Progenitor cell of endocrine pancreas (in vitro differentiated cells): ENCODE measurements at places on chromosomes 16 and 17. TPM values are rescaled to one million over a fixed set of nuclear protein-coding genes. Genes with fewer than 3 reads are reported as not detected.

The TM4SF5 gene
- 0.44 and 0.57 TPM in 2 replicates for total RNA-seq

The KCTD19 gene
- 0.14 and 1.4 TPM in 2 replicates for total RNA-seq

GRCh38 chr16:19680881-19681340, 37.1 kb downstream of the KNOP1 start:
- H3K27ac ChIP-seq: no peak overlapping the region
- H3K27me3 ChIP-seq: no peaks in the 10 kb centered on the region
- no peak overlapping the region for H3K4me3 ChIP-seq
- H3K4me1 ChIP-seq: no peaks in the 10 kb centered on the region

DNA sequence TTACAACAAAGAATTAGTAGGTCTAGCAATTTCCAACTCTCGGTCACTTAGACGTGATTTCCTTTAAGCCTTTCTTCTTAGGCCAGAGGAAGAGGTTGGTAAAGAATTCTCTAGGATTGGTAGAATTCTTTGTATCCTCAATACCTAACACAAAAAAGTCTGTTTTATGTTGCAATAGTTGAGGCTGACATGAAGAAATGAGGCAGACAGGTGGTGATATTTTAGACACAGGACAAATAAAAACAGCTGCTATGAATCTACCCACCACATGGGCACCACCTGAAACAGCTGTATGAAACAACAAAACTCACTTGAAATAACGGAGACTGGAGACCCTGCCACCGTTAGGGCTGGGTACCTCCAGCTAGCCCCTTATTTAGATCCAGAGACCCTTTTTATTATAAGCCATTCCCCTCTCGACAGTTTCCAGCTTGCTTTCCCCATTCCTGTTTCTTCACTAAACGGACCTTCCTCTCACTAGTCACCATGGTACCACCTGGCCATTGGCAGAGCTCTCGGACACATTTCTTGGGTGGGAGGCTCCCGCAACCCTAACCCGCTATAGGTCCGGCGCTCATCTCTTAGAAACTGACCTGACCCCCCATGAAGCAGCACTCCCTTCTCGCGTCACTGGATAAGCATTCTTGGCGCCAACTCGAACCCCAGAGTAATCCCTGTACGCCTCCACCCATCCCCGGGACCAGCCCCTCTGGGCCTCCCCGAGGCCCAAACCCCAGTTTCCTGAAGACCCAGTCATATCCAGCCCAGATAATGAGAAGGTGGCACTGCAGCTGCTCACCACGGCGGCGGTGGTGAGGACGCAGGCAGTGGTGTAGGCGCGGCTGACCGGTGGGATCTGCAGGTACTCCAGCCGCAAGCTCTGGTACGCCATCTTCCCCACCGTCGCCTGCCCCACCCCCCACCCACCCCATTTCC, at the start of gene DERL2:
TSS of gene DERL2 (minus strand) at position 909 of the 936 bp plus-strand sequence. CDS start at position 892, 17 bp downstream.
- peaks cover 27% of the 10 kb centered on the region for H3K4me1 ChIP-seq
- H3K4me3 ChIP-seq: peak within 1 kb of the TSS; percentile 99

DNA sequence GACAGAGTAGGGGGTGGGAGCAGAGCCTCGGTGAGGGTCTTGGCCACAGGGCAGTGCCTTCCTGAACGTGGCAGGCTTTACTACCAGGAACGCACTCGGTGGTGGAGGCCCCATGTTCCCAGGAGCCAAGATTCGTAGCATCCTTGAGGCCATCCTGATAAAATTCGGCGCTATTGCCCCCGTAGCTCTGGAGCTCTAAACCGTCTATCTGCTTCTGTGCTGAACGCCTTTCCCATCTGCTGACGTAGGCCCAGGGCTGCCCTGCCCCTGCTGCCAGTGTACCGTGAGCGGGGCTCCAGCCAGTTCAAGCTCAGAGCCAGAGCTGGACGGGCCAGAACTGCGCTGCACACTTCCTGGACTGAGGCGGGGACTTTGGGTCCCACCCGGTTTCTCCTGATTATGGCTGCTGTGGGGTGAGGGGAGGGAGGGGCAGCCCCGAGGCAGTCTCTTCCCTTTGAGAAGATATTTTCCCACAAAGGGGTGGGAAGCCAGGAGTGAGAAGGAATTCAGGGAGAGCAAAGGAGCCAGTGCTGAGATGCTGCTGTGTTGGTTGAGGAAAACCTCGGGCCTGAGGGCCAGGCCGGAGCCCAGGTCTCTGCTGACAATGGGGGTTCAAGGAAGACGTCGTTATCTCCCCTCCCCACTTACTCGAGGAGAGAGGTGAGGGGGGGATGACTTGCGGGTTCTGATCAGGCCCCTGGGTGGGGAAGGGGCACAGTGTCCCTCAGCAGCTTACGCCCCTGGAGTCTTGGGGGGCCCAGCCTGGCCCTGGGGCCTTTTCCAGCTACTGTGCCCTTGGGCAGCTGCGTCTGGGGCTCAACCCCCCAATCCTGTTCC, 29.4 kb downstream of the OR1D5 start:
- no peak overlapping the region for H3K4me3 ChIP-seq
- no peaks in the 10 kb centered on the region for H3K27me3 ChIP-seq
- peak overlapping the region; percentile 67 for H3K27ac ChIP-seq
- no peak for DNase-seq
- peaks cover 8% of the 10 kb centered on the region for H3K36me3 ChIP-seq
- H3K4me1 ChIP-seq: no peaks in the 10 kb centered on the region

GRCh38 chr16:12758031-12758669, 45.5 kb downstream of the CPPED1 start:
- peaks cover 7% of the 10 kb centered on the region for H3K4me1 ChIP-seq
- no peak overlapping the region for H3K27ac ChIP-seq
- no peaks in the 10 kb centered on the region for H3K36me3 ChIP-seq

- no peaks in the 10 kb centered on the region for H3K4me1 ChIP-seq
- H3K27ac ChIP-seq: no peak overlapping the region
- DNase-seq: no peak
- peaks cover 13% of the 10 kb centered on the region for H3K27me3 ChIP-seq
These were observed 44.0 kb downstream of the MYH3 start for GRCh38 chr17:10612957-10613744.

DNA sequence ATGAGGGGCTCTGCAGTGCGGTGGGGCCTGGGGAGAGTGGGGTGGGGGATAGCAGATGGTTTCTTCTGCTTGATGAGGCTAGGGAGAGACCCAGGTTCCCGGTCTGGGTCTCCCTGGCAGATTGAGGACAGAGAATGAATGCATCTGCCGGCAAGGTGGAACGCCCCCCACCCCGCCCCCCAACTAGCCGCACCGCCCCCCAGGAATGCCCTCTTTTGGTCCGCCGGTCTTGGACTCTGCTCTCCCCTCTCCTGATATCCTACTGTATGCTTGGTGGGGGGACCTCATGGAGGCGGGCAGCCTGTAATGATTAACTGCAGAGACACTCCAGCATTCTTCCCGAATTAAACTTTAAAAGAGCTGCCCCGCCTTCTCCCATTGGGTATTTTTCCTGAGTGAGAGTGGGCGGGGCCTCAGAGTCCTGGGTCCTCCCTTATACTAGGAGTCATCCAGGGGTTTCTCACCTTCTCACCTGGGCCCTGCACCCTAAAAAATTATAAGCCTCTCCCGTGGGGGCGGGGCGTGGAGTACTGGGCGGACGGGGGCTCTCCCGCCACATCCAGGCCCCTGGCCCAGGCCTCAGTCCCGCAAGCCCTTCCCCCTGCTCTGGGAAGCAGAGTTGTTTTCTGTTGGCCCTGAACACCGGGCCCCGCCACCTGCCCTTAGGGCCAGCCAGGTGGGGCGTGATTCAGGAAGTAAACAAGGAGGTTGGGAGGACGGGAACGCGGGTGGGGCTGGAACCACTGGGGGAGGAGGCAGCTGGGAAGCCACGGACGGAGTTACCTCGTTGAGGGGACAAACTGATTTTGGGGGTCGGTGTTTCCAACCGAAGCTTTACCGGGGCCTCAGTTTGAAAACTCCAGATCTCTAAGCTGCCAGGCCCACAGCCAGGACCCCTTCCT, 1.5 kb downstream of the GRB7 start:
- peak overlapping the region; percentile 86 for H3K27ac ChIP-seq
- H3K36me3 ChIP-seq: peaks cover under 1% of the 10 kb centered on the region
- H3K4me1 ChIP-seq: peaks cover 38% of the 10 kb centered on the region

DNA sequence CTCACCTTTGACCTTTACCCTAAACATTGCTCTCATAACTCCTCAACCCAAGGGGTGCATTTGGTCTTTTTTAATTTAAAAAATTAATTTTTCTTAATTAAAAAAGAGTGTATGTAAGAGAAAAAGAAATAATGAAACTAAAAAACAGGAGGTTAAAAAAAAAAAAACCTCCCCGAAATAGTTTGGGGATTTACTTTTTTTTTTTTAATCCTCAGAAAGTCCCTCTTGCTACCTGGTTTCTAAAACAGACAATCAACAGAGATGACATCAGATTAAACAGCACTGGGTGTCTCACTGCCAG, 301.3 kb downstream of the SOX9 start:
- H3K27ac ChIP-seq: no peak overlapping the region
- peaks cover 27% of the 10 kb centered on the region for H3K36me3 ChIP-seq
- no peak for DNase-seq
- no peak overlapping the region for H3K4me3 ChIP-seq
- peaks cover 24% of the 10 kb centered on the region for H3K4me1 ChIP-seq

DNA sequence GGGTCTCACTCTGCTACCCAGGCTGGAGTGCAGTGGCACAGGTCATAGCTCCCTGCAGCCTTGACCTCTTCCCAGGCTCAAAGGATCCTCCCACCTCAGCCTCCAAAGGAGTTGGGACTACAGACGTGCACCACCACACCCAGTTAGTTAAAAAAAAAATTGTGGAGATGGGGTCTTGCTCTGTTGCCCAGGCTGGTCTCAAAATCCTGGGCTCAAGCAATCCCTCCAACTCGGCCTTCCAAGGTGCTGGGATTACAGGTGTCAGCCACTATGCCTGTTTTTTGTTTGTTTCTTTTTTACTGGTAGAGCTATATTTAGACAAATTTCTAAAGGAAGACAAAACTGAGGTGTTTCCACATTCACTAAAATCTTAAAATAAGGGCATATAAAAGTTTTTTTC, 1.7 kb downstream of the CMTR2 start:
- no peak for DNase-seq
- H3K4me3 ChIP-seq: no peak overlapping the region
- H3K27ac ChIP-seq: no peak overlapping the region
- peaks cover 17% of the 10 kb centered on the region for H3K4me1 ChIP-seq
- peaks cover 17% of the 10 kb centered on the region for H3K36me3 ChIP-seq

DNA sequence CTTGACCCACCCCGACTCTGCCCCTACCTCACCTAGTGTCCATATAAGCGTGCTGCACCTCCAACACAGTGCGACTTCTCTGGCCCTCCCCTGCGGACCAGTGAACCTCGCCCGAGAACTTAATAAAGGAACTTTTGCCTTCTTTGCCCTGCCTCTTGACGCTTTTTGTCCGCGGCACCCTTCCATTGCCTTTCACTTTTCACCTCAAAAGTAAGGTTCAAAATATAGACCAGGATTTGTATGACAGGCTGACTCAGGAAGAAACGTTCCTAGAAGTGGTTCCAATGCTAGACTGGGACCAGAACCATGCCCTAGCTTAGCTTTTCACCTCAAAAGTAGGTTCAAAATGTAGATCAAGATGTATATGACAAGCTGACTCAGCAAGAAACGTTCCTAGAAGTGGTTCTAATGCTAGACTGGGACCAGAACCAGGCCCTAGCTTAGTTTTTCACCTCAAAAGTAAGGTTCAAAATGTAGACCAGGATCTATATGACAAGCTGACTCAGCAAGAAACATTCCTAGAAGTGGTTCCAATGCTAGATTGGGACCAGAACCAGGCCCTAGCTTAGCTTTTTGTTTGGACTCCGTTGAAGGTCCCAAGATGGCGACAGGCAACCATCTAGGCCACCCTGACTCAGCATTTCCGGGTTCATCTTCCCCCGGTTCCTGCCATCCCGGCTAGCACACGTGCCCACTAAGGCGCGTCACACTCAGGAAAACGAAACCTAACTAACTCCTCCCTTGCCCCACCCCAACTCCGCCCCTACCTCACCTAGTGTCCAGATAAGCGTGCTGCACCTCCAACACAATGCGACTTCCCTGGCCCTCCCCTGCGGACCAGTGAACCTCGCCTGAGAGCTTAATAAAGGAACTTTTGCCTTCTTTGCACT, 51.0 kb upstream of the TMEM97 start:
- no peaks in the 10 kb centered on the region for H3K36me3 ChIP-seq
- H3K4me1 ChIP-seq: no peaks in the 10 kb centered on the region
- no peak overlapping the region for H3K27ac ChIP-seq

The KCNG4 gene
- not detected in 2 replicates for total RNA-seq
